ENCODE measurements at places on chromosomes 3 and 15.

GRCh38 chr3:196996454-196997265 lies 28.0 kb upstream of the PIGZ start:
- no peak for ATAC-seq

GRCh38 chr3:182755712-182756111 lies 37.6 kb upstream of the ATP11B start:
- peak; percentile 59 for ATAC-seq

- no peak for ATAC-seq
These were observed 45.2 kb downstream of the RGMA start for GRCh38 chr15:93043621-93044300.

DNA sequence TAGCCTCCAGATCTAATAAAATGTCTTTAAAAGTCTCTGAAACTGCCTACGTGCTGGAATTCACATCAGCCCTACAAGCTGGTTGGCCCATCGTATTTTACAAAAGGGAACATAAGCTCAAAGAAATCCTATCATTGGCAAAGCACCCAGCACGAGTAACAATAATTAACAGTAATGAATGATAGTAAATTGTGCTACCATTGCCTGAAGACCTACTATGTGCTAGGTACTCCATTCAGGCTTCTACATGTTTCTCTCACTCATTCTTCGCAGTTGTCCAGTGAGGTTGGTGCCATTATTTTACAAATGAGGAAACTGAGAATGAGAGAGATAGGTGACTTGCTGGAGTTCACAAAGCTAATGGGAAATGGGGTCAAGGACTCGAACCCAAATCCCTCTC lies 7.1 kb upstream of the EPHB3 start:
- ATAC-seq: no peak

DNA sequence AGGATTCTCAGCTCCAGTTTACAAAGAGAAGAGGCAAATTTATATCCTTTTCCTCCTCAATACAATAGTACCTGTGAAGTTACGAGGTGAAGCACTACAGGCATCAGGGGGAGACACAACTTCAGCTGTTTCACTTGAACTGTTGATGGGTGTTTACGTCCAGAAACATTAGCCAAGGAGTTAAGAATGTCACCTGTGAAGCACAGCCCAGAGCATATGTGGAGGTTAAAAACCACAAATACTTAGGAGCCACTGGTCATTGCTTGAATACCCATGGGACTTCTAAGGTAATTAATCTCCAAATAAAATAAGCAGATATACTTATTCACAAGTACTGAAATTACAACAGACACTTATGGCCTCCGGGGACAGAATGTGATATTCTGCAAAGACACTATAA lies 246.5 kb downstream of the ULK4 start:
- no peak for ATAC-seq

DNA sequence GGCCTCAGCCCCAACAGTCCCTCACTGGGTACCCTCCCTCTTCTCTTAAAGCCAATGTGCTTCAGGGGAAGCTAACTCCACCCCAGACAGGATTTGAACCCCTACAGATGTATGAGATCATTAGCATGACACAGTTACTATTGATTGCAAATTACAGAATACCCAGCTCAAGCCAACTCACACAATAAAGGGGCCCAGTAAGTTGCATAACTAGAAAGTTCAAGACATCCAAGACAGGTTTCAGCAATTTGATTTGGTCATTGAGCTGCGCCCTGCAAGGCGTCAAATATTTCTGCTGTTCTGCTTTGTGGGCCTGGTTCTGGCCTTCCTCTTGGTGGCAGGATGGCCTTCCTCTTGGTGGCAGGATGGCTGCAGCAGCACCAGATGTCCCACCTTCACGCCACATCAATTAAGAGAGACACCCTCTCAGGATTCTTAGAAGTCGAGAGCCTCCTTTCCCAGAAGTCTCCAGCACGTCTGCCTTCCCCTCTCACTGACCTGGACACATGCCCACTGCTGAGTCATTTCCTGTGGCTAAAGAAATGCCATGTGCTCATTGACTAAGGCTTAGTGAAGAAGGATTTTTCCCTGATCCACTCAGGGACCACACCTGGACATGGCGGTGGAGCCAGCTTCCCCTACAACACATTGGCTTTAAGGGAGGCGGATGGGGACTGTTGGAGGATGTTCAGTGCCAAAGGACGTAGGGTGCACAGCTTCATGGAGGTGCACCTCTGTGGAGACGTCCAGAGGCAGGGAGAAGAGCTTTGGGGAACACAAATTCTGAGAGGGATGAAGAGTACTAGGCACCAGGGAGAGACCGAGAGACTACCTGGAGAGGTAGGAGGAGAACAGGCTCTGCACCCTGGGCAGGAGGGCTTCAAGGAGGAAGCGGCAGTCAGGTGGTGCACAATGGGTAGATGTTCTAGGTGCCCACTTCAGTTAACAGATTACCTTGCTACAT lies 49.1 kb downstream of the DNASE1L3 start:
- ATAC-seq: peak; percentile 64

- no peak for ATAC-seq
These were observed 66.6 kb upstream of the TLE3 start for GRCh38 chr15:70164156-70164900.

GRCh38 chr3:152293347-152294006 lies 24.7 kb downstream of the MBNL1 start:
- ATAC-seq: no peak

- ATAC-seq: no peak
These were observed 740.2 kb downstream of the ROBO1 start for GRCh38 chr3:79027593-79027992.

DNA sequence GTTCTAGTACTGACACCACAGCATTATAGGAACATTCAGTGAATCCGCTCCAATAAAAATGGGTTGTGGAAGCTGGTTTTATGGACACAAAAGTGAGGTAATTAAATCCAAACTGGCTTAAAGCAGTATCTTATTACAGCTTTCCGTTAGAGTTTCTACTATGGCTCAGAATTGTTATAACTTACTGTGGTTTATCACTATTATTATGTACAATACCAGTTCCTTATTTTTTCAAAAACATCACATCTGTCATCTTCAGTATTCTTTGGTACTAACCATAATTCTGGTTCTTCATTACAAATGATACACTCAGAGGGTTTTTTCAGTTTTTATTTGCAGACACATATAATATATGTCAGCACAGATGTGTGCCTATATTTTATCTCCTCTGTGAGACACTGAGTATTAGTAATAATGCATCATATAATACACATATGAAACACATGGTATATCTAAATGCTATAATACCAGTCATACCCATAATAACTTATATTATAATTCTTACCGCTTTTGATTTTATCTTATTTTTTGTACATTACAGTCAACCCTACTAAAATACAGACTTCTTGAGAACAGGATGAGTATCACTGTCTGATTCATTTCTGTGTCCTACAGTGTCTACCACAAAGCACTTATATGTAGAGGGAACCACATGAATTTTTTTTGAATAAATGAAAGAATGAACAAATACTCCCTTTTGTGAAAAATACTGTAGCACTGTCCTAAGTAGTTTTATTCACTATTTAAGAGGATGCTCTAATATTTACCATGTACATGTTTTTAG lies 39.0 kb downstream of the CMSS1 start:
- no peak for ATAC-seq

DNA sequence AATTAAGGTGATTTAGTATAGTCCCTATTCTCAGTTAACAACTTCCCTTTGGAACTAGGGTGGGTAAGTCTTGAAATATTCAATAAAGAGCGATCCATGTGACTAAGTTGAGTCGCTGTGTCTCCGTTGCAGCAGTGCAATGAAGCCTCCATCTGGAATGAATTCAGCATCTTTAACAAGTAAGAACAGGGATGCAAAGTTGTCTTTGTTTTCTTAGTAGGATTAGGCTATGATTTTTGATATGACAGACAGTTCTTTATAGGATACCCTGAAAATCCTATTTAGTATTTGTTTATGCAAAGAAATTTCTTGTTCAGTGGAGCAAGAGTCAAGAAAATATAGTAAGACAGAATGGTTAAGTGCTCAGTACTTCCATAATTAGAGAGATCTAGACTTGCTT lies 52.7 kb downstream of the RBMS3 start:
- peak; percentile 16 for ATAC-seq

DNA sequence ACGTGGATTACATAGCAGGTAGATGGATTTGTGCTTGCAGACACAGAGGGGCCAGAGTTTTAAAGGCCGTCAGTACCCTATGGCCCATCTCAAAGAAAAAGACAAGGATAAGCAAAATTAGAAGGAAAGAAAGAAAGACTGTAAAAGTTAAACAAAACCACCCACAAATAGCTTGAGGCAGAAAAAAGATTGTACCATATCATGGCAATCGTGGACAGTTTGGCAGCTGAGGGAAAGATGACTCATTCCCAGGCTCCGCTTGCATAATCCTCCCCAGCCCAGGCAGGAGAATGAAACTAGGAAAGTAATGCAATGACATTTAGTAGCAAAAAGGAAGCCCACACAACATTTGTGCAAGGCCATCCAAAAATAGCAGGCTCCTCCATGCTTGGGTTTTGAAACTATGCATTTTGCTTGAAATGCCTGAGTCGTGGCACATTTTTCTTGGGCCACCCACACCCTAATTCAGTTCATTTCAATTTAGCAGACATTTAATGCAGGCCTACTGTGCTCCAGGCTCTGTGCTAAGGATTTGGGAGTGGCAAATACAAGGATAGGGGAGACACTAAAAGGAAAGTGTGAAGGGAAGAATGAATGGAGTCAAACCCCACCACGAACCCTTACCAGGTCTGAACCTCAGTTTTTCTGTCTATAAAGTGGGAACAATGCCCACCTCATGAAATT lies 40.9 kb upstream of the SMAD3 start:
- ATAC-seq: peak; percentile 88

GRCh38 chr3:70974747-70975146 lies 608.8 kb downstream of the FOXP1 start:
- ATAC-seq: no peak

DNA sequence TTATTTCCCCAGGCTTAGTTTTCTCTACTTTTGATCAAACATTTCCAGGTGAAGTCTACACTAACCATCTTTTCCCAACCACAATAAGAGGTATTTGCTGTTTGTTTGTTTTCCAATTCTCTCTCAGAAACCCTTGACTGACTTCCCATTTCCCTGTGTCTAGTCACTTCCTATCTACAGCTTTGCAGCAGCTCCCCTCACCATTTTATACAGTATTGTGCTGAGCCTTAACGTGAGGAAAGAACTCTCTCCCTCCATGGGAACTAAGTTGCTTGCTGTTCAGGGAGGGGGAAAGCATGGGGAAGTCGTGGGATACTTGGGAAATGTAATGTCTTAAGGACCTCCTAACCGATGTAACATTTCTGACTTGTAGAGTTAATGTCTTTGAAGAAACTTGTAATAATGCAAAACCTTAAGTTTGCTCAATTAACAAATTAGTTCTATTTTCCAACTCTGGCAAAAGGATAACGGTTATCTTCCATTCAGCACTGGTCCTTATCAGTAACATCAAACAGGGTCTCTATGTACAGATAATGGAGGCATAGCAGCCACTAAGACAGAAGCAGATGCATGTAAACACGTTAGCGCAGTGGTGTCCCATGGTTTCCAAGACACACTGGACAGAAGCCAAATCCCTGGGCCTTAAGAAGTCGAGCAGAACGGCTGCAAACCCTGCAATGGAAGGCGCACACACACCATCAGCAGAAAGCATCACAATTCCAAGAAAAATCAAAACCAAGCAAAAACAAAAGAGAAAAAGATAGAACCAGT lies 39.7 kb downstream of the NPTN start:
- ATAC-seq: no peak

DNA sequence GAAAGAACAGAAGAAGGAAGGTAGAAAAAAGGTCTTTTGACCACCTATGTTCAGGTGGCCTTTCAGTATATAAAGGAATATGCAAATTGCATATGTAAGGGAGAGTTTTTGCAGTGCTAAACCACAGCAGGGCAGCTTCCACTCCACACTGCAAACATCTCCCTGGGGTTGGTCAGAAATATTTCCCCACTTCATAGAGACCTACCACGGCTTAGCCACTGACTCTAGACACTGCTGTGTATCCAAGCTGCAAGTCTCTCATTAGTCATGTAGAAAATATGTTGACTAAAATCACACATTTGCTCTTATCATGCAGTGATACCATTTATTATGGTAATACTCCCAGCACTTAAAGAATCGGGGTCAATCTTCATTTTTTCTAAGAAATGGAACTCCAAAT lies 214.9 kb upstream of the NR2F2 start:
- no peak for ATAC-seq

GRCh38 chr3:58051196-58051595 lies 43.0 kb downstream of the FLNB start:
- no peak for ATAC-seq

- ATAC-seq: no peak
These were observed 55.1 kb upstream of the FILIP1L start for GRCh38 chr3:100169201-100169920.

DNA sequence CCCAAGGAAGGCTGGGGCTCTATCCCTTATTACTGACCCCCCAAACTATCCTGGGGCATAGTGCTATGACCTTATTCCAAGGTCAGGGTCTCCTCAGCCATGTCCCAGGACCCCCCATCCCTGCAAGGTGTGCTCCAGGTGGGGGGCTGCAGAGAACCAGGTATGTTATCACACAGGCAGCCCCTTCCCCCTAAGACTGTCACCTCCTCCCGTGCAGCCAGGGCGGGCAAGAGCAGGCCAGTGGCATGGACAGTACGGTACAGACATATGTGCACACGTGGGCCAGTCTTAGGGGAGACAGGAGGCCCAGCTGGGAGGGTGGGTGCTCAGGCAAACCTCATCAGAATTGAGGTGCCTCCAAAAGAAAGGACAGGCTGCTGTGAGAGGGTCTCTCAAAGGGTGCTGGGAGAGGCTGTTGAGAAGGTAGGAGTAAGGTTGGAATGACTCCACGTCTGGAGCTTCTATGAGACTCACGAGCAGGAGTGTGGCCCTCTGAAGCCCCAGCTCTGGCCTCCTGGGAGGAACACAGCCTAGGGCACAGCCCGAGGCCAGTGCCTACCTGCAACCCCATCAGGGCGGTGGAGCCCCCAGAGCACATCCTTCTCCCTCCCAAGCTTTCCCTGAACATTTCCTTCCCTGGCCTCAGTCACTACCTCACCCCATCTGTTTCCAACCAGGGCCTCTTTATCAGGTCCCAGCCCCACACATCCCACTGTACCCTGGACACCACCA lies 1.7 kb upstream of the COL7A1 start:
- ATAC-seq: no peak

GRCh38 chr3:177468331-177468730 lies 271.0 kb upstream of the TBL1XR1 start:
- peak; percentile 71 for ATAC-seq

- no peak for ATAC-seq
These were observed 241.6 kb downstream of the UACA start for GRCh38 chr15:70521576-70522322.

GRCh38 chr3:126146034-126146433 lies 34.4 kb downstream of the ALDH1L1 start:
- no peak for ATAC-seq
